ENCODE measurements at places on chromosomes 5 and 9. TPM values are rescaled to one million over a fixed set of nuclear protein-coding genes. Genes with fewer than 3 reads are reported as not detected.
A peak's percentile ranks its signal among the peaks of the same experiment; 100 is the strongest.

DNA sequence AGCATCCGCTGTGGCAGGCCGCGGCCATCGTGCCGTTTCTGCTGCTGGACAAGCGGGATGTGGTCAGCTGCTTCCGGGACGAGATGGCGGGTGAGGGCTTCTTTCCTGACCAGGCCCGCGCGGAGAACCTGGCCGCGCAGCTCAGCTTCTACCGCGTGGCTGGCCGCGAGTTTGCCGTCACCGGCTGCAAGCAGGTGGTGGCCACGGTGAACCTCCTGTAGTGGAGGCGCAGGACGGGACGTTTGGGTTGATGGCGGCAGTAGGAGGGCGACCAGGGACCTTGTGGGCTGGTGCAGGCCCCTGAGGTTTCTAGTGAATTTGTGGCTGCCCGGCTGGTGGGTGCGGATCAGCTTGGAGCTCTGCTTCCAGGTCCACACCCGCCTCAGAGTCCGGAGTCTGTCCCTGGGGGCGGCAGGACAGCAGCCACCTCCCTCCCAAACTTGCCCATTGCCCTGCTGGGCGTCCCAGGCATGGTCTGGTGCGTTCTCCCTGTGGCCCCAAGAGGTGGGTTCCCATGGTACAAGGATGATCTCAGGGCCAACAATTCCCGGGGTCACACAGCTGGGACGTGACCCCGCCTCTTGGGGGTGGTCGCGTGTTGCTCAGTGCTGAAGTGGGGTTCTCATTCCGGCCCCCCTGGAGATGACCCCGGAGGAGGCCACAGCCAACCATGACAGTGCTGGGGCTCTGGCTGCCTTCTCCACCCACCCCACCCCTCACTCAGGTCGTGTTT is 2.4 kb downstream of the TOR4A start:
- H3K27ac ChIP-seq = no peak overlapping the region
- H3K4me3 ChIP-seq = no peak overlapping the region
- peaks cover 3% of the 10 kb centered on the region for H3K36me3 ChIP-seq
- peaks cover 46% of the 10 kb centered on the region for H3K4me1 ChIP-seq
- DNase-seq = no peak

DNA sequence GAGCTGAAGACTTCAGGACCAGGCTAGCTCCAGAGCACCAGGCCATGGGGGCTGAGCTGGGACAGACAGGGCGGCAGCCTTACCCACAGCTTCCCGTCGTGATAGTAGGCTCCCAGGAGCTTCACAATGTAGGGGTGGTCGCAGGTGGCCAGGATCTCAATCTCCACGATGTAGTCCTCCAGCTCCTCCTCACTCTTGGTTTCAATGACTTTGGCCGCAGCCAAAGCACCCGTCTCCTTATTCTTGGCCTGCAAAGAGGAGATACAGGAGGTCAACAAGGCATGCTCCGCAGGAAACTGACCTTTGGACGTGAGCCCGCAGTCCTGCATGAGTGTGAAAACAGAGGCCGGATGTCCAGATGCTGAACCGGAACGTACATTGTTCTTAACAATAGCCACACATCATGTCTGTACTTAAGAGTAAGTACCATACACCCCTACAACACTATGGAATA is 31.5 kb downstream of the STK10 start:
- no peaks in the 10 kb centered on the region for H3K4me1 ChIP-seq
- H3K4me3 ChIP-seq = no peak overlapping the region
- DNase-seq = no peak
- H3K36me3 ChIP-seq = peaks cover 34% of the 10 kb centered on the region
- H3K27ac ChIP-seq = no peak overlapping the region
- H3K27me3 ChIP-seq = no peaks in the 10 kb centered on the region

- no peaks in the 10 kb centered on the region for H3K36me3 ChIP-seq
- H3K27me3 ChIP-seq = no peaks in the 10 kb centered on the region
- peak overlapping the region; percentile 8 for H3K4me3 ChIP-seq
- no peak for DNase-seq
- H3K27ac ChIP-seq = peak overlapping the region; percentile 81
These were observed 8.7 kb downstream of the STK10 start for GRCh38 chr5:172178991-172179989.

Gene LECT2
- total RNA-seq = not detected

DNA sequence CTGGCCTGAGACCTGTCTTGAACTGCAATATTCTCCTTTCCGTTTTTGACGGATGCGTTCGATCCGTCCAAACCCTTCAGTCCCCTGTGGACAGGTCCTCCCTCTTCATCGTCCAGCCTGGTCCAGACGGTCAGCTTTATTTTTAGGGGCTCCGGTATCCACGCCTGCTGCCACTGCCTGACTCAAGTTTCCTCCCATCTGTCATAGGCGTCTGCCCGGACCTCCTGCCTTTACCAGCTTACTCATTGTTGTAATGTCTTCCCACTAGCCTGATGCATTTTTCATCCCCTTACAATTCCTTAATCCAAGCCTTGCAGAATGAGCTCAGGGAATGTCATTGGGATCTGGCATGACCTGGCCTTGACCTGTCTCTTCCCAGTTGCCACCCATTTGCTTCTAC is 145.8 kb downstream of the TENT4A start:
- no peak overlapping the region for H3K27ac ChIP-seq
- no peak for DNase-seq
- H3K4me1 ChIP-seq = no peaks in the 10 kb centered on the region
- no peaks in the 10 kb centered on the region for H3K27me3 ChIP-seq

DNA sequence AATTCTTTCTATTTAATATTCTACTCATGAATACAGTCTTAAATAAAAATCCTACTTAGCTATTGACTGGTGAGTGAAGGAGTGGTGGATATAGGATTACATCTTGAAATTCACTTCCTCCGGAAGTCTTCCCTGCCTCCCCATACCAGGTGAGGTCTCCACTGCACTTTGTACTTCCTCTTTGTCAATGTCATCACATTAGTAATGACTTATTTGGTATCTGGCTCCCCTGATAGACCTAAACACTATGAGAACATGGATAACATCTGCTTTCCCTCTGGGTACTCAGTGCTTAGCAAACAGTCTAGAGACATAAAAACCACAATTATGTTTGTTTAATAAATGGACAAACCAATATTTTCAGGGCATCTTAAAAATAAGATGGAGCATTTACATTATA is 532.1 kb downstream of the PDE4D start:
- no peak overlapping the region for H3K4me3 ChIP-seq
- peaks cover 4% of the 10 kb centered on the region for H3K4me1 ChIP-seq
- no peaks in the 10 kb centered on the region for H3K27me3 ChIP-seq
- H3K27ac ChIP-seq = no peak overlapping the region
- DNase-seq = no peak

GRCh38 chr9:68825762-68826472 is 120.9 kb downstream of the PIP5K1B start:
- DNase-seq = no peak
- no peak overlapping the region for H3K27ac ChIP-seq
- H3K4me3 ChIP-seq = no peak overlapping the region
- H3K27me3 ChIP-seq = no peaks in the 10 kb centered on the region
- no peaks in the 10 kb centered on the region for H3K4me1 ChIP-seq

DNA sequence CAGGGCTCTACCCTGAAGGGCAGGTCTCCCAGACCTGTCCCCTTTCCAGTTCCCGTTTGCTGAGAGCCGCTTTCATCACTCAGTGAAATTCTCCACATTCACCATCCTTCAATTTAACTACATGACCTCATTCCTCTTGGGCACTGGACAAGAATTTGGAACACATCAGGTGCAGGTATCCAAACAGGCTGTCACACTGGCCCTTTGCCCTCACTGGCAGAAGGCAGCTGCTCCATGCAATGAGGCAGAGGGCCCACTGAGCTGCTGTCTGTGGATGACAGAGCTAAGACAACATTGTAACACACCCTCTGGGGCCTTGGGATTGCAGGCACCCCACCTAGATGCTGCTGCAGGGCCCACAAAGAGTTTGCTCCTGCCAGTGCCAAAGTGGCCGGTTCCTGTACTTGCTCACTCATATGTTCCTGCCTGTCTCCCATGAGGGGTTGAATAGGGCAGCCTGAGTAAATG is 55.1 kb downstream of the ACTL7B start:
- no peak for DNase-seq
- no peak overlapping the region for H3K4me3 ChIP-seq
- H3K27ac ChIP-seq = no peak overlapping the region
- H3K27me3 ChIP-seq = no peaks in the 10 kb centered on the region

GRCh38 chr5:14491015-14491915 is 90.3 kb upstream of the OTULINL start:
- no peaks in the 10 kb centered on the region for H3K36me3 ChIP-seq
- DNase-seq = no peak
- no peak overlapping the region for H3K4me3 ChIP-seq
- H3K27ac ChIP-seq = no peak overlapping the region

DNA sequence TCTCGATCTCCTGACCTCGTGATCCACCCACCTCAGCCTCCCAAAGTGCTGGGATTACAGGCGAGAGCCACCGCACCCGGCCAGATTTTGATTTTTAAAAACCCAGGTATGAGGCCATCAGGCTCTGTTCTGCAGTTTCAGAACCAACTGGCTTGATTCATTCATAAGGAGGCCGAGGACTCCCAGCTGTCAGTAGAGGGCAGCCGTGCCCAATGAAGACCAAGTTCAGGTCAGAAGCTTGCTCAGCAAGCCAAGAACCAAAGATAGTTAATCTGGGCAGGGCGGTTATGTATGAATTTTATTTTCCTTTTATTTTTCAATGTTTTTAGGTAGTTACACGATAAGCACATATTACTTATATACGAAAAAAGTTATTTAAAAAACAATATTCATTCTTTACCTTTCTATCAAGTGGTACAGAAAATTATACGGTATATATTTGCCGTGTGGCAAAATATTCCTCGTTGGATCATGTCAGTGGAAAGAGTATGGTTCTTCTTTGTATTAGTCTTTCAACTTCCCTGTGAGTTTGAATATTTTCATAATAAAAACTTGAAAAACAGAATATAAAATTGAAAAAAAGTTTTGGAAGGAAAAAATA is 18.0 kb downstream of the MGAT1 start:
- H3K36me3 ChIP-seq = no peaks in the 10 kb centered on the region
- H3K27me3 ChIP-seq = no peaks in the 10 kb centered on the region
- DNase-seq = peak; percentile 81

Gene PLPP7
- total RNA-seq = 1.3 TPM

GRCh38 chr9:130240410-130241197 is 25.0 kb upstream of the HMCN2 start:
- peak; percentile 69 for DNase-seq
- peaks cover 8% of the 10 kb centered on the region for H3K4me1 ChIP-seq

GRCh38 chr5:107023732-107024131 is 647.0 kb downstream of the EFNA5 start:
- H3K27ac ChIP-seq = no peak overlapping the region
- DNase-seq = no peak
- no peaks in the 10 kb centered on the region for H3K27me3 ChIP-seq
- no peaks in the 10 kb centered on the region for H3K4me1 ChIP-seq

DNA sequence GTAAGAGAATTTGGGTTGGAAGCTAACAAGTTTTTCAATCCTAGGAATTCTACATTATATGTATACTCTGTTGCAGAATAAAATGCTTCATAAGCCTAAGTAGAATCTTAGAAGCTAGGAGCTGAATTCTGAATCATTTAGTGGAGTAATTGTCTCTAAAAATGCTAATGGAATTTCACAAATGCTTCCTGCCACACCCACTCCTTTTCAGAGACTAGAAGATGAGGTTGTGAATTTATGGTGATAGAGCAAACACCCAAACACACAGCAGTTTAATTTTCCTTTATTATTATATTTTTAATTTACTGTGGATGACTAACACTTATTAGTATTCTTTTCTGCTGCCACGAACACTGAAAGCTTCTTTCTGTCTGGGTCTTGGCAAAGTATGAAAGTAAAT is 208.0 kb upstream of the PDE4D start:
- H3K27me3 ChIP-seq = no peaks in the 10 kb centered on the region
- no peaks in the 10 kb centered on the region for H3K4me1 ChIP-seq
- no peak overlapping the region for H3K27ac ChIP-seq
- H3K4me3 ChIP-seq = no peak overlapping the region
- no peaks in the 10 kb centered on the region for H3K36me3 ChIP-seq

Gene FBP1
- total RNA-seq = 56.1 TPM

GRCh38 chr9:68709291-68710110 is 4.5 kb downstream of the PIP5K1B start:
- no peak overlapping the region for H3K27ac ChIP-seq
- no peak for DNase-seq
- H3K27me3 ChIP-seq = no peaks in the 10 kb centered on the region
- no peak overlapping the region for H3K4me3 ChIP-seq
- H3K36me3 ChIP-seq = no peaks in the 10 kb centered on the region

GRCh38 chr5:107294669-107295068 is 376.1 kb downstream of the EFNA5 start:
- H3K36me3 ChIP-seq = no peaks in the 10 kb centered on the region
- H3K4me3 ChIP-seq = no peak overlapping the region
- no peak overlapping the region for H3K27ac ChIP-seq
- no peaks in the 10 kb centered on the region for H3K4me1 ChIP-seq
- no peaks in the 10 kb centered on the region for H3K27me3 ChIP-seq
- DNase-seq = no peak

Gene ADRB2
- total RNA-seq = 7.4 TPM

GRCh38 chr5:137669811-137670210 is 66.1 kb downstream of the KLHL3 start:
- DNase-seq = no peak
- H3K27ac ChIP-seq = no peak overlapping the region
- no peaks in the 10 kb centered on the region for H3K4me1 ChIP-seq

Gene MUSK
- total RNA-seq = 7.8 TPM

- no peaks in the 10 kb centered on the region for H3K4me1 ChIP-seq
- no peaks in the 10 kb centered on the region for H3K27me3 ChIP-seq
- H3K4me3 ChIP-seq = no peak overlapping the region
- no peak overlapping the region for H3K27ac ChIP-seq
These were observed 54.3 kb downstream of the LMX1B start for GRCh38 chr9:126668058-126668457.

GRCh38 chr5:53003144-53003543 is 14.0 kb downstream of the ITGA2 start:
- no peak overlapping the region for H3K27ac ChIP-seq
- no peak overlapping the region for H3K4me3 ChIP-seq
- H3K36me3 ChIP-seq = no peaks in the 10 kb centered on the region
- H3K4me1 ChIP-seq = no peaks in the 10 kb centered on the region

- no peak for DNase-seq
- H3K27me3 ChIP-seq = no peaks in the 10 kb centered on the region
- H3K36me3 ChIP-seq = no peaks in the 10 kb centered on the region
- H3K4me1 ChIP-seq = no peaks in the 10 kb centered on the region
- H3K4me3 ChIP-seq = no peak overlapping the region
These were observed 32.2 kb downstream of the ANKS6 start for GRCh38 chr9:98763986-98764745.

- H3K4me1 ChIP-seq = no peaks in the 10 kb centered on the region
- no peaks in the 10 kb centered on the region for H3K27me3 ChIP-seq
- peak overlapping the region; percentile 67 for H3K4me3 ChIP-seq
- no peak for DNase-seq
These were observed 2.3 kb downstream of the F2RL1 start for GRCh38 chr5:76821136-76821535.

- DNase-seq = no peak
- H3K27me3 ChIP-seq = no peaks in the 10 kb centered on the region
- H3K27ac ChIP-seq = no peak overlapping the region
- H3K4me3 ChIP-seq = no peak overlapping the region
- H3K36me3 ChIP-seq = no peaks in the 10 kb centered on the region
These were observed 196.6 kb downstream of the TTLL11 start for GRCh38 chr9:121896545-121896943.

GRCh38 chr9:80320916-80321315 is 749.2 kb downstream of the TLE4 start:
- H3K4me1 ChIP-seq = no peaks in the 10 kb centered on the region
- H3K4me3 ChIP-seq = no peak overlapping the region
- no peak overlapping the region for H3K27ac ChIP-seq
- DNase-seq = no peak
- H3K27me3 ChIP-seq = no peaks in the 10 kb centered on the region
- no peaks in the 10 kb centered on the region for H3K36me3 ChIP-seq
